ENCODE measurements at places on chromosomes 11 and 22. TPM values are rescaled to one million over a fixed set of nuclear protein-coding genes. Genes with fewer than 3 reads are reported as not detected.

Gene OR51F1
- not detected for total RNA-seq

Gene SORL1
- 3.1 TPM for total RNA-seq

Gene PRAME
- total RNA-seq, result not detected

Gene UBQLNL
- 0.39 TPM for total RNA-seq

Gene VSIG10L2
- not detected for total RNA-seq

Gene CARD18
- total RNA-seq, result not detected

Gene ALG12
- total RNA-seq, result 27.1 TPM

Gene RAG2
- total RNA-seq, result not detected

Gene SERPIND1
- not detected for total RNA-seq

Gene TSSK2
- total RNA-seq, result not detected

Gene MCAM
- 74.9 TPM for total RNA-seq

Gene RAG1
- 0.46 TPM for total RNA-seq

Gene ZP1
- not detected for total RNA-seq

DNA sequence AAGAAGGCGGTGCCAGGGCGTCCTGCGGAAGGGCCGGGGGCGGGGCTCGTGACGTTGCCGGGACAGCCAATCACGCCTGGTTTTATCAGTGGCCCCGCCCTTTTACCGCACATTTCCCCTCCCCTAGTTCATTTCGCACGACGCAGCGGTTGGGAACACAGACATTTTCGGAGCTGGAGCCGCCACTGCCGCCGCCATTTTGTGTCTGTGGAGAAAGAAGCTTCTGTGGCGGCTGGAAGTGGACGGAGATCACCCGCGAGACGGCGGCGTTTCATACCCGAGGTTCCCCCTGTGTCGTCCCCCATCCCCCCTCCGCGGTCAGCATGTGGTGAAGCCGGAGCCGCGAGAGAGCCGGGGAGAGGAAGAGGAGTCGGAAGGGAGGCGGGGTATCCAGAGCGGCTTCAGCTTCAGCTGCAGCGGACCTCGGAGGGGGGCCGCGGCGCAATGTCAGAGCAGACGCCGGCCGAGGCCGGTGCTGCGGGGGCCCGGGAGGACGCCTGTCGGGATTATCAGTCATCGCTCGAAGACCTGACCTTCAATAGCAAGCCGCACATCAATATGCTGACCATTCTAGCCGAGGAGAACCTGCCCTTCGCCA lies at the start of gene PCF11:
Gene PCF11 (plus strand): TSS at position 136 of the 598 bp plus-strand sequence. CDS start 309 bp downstream, at position 445.
- no peaks in the 10 kb centered on the region for H3K27me3 ChIP-seq
- peak within 1 kb of the TSS; percentile 100 for H3K27ac ChIP-seq
- DNase-seq, result no peak
- H3K4me1 ChIP-seq, result peaks cover 34% of the 10 kb centered on the region
- H3K36me3 ChIP-seq, result peaks cover 20% of the 10 kb centered on the region

- H3K4me1 ChIP-seq, result peaks cover 22% of the 10 kb centered on the region
- H3K27me3 ChIP-seq, result peaks cover 10% of the 10 kb centered on the region
- no peak for DNase-seq
These were observed 463 bp downstream of the TMEM126B start for GRCh38 chr11:85628771-85629341.

GRCh38 chr11:69153661-69154060 lies 2.1 kb upstream of the SMIM38 start:
- no peak overlapping the region for H3K27ac ChIP-seq
- no peaks in the 10 kb centered on the region for H3K27me3 ChIP-seq
- H3K36me3 ChIP-seq, result peaks cover 5% of the 10 kb centered on the region
- H3K4me1 ChIP-seq, result peaks cover 30% of the 10 kb centered on the region

DNA sequence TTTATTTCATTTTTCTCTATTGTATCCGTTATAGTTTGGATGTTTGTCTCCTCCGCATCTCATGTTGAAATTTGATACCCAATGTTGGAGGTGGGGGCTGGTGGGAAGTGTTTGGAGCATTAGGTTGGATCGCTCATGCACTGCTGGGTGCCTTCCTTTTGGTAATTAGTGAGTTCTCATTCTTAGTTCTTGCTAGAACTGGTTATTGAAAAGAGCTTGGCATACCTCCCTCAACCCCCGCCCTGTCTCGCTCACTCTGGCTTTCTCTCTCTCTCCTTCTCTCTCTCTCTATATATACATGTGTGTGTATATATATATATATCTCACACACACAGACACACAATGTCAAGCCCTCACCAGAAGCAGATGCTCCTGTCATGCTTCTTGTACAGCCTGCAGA lies 978.7 kb downstream of the DLG2 start:
- H3K4me1 ChIP-seq, result no peaks in the 10 kb centered on the region
- no peaks in the 10 kb centered on the region for H3K27me3 ChIP-seq
- H3K4me3 ChIP-seq, result no peak overlapping the region

GRCh38 chr11:7484645-7485044 lies 661 bp upstream of the OLFML1 start:
- H3K27me3 ChIP-seq, result no peaks in the 10 kb centered on the region
- peaks cover 35% of the 10 kb centered on the region for H3K4me1 ChIP-seq
- H3K27ac ChIP-seq, result peak overlapping the region; percentile 92
- DNase-seq, result no peak

DNA sequence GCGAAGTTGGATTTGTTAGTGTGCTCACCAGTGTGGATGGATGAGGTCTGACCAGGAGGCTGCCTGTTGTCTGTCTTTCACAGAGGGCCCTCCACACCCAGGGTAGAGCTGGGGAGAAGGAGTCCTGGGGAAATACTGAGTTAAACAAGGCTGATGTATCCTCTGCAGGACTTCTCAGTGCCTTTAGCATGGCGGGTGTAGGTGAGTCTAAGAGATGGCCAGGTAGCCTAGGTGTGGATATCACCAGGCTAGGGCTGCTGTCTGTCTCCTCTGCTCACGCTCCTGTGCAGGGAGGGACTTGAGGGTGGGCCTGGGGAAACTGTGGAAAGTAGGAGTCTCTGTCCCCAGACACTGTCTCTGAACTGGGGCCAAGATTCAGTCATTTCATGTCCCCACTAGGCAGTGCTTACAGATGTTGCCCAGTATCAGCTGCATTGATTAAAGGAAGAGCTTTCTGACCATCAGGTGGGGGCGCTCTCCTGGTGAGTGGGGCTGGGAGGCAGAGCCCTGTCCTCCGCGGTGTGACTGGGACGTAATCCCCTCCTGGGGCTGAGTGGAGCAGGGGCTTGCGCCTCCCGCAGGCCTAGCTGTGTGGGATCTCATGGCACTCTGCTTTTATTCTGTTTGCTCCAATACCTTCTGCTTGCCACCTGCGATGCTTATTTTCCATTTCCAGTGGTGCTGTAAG lies 35.5 kb upstream of the CCDC188 start:
- H3K27ac ChIP-seq, result no peak overlapping the region
- H3K4me3 ChIP-seq, result no peak overlapping the region
- no peaks in the 10 kb centered on the region for H3K36me3 ChIP-seq
- no peaks in the 10 kb centered on the region for H3K4me1 ChIP-seq

DNA sequence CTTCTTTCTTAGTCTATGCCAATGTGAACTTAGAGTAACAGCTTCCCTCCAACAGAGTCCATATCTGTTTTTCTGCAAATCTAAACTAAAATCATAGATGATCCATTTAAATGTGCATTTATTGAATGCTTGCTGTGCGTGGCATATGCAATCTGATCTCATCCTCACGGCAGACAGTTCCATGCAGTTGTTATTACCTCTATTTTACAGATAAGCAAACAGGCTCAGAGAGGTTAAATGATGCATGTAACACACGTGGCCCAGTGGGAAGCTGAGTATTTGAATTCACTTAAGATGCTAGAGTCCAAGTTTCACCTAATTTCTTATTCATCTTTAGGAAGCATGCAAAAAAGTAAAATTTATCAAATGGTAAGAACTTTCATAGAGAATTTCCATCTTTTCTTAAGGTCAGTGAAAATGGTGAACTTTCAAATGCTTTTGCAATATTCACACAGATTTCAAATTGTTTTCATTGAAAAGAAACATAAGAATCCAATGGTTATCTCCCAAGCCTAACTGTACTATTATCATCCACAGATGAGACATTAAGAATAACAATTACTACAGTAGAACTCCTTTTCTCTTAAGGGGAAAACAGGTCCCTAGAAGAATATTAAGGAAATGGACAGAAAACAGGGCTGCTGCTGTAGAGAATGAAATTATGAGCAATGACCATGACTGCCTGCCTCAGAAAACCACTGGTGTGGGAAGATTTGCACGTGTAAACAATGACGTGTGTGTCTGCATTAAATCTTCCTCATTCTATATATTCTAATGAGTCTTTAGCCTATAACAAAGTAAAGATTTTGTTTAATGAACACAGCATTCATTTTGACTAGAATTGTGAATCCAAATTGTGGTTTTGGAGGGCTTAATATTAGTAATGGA lies 1171.3 kb downstream of the LRRC4C start:
- H3K27me3 ChIP-seq, result peaks cover 48% of the 10 kb centered on the region
- DNase-seq, result no peak
- H3K4me3 ChIP-seq, result no peak overlapping the region
- no peak overlapping the region for H3K27ac ChIP-seq
- no peaks in the 10 kb centered on the region for H3K36me3 ChIP-seq
- peaks cover 16% of the 10 kb centered on the region for H3K4me1 ChIP-seq

GRCh38 chr22:46652847-46653331 lies 32.7 kb downstream of the GRAMD4 start:
- DNase-seq, result no peak
- no peaks in the 10 kb centered on the region for H3K27me3 ChIP-seq
- H3K4me3 ChIP-seq, result peak overlapping the region; percentile 32
- peaks cover 21% of the 10 kb centered on the region for H3K4me1 ChIP-seq
- H3K27ac ChIP-seq, result peak overlapping the region; percentile 66

- H3K4me3 ChIP-seq, result no peak overlapping the region
- H3K4me1 ChIP-seq, result no peaks in the 10 kb centered on the region
- H3K27ac ChIP-seq, result no peak overlapping the region
These were observed 75.4 kb downstream of the TRPC6 start for GRCh38 chr11:101508370-101508769.

DNA sequence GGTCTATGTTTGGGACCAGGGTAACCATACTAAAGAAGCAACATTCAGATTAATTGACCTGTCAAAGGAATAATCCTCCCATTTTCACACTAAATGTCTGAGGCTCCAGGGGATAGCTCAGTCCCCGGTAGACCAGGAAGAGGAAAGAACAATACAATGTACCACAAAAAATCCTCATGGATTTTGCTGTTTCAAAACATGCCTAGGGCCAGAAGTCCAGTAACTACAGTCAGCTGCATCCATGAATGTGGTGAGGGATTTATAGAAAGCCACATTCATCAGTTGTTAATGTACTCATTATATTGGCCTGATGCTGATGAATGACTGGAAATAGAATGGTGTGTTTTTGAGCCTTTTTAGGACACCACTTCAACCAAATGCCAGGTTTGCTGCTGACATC lies 6.9 kb upstream of the ETS1 start:
- no peak for DNase-seq
- no peak overlapping the region for H3K4me3 ChIP-seq
- no peak overlapping the region for H3K27ac ChIP-seq
- H3K4me1 ChIP-seq, result peaks cover 5% of the 10 kb centered on the region

DNA sequence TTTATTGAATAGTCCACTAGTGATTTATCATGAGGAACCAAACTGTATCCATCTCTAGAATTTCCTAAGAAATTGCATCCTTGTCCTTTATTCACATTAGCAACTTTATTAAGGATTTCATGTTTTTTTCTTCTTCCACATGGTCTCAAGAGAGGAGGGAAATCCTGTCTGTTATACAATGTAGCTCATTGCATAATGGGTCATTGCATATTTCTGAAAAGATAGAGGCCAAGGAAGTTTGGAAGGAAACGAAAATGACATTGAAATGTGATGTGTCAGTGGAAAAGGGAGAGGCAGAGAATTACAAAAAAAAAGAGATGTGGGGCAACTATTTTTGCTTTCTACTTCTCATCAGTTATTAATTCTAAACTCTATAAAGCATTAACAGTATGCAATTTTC lies 353.1 kb downstream of the METTL15 start:
- peaks cover 17% of the 10 kb centered on the region for H3K4me1 ChIP-seq
- no peaks in the 10 kb centered on the region for H3K36me3 ChIP-seq
- no peak overlapping the region for H3K4me3 ChIP-seq
- no peak for DNase-seq
- no peak overlapping the region for H3K27ac ChIP-seq
- no peaks in the 10 kb centered on the region for H3K27me3 ChIP-seq

DNA sequence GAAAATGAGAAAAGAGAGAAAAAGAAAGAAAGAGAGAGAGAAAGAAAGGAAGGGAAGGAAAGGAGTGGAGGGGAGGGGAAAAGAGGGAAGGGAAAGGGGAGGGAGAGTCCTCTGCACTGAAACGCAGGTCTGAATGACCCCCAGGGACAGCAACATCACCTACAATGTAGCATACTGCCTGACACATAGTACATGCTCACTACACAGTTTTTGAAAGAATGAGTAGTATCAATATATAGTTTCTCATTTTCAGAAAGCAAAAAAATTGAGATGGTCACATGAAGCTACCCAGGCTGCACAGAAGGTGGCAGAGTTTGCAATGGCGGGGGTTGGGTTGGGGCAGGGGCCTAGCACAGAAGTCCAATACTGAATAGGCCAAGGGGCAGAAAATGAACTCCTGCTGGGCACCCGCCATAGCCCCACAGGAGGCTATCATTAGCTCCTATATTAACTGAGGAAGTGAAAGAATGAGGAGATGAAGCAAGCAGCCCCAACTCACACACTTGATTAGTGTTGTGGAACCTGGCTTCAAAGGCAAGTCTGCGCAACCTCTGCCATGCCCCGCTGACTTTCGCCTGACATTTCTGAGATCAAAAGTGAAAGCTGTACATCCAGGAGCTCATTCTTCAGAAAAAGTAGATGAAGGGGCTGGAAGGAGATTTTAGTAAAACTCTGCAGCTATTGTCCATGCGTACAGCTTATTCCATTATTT lies 241.2 kb upstream of the SYN3 start:
- H3K4me1 ChIP-seq, result peaks cover 3% of the 10 kb centered on the region
- no peak overlapping the region for H3K27ac ChIP-seq
- no peak overlapping the region for H3K4me3 ChIP-seq
- no peak for DNase-seq
- H3K36me3 ChIP-seq, result no peaks in the 10 kb centered on the region
- no peaks in the 10 kb centered on the region for H3K27me3 ChIP-seq

GRCh38 chr11:77074626-77075221 lies 8.0 kb downstream of the CAPN5 start:
- H3K27ac ChIP-seq, result peak overlapping the region; percentile 97
- H3K4me3 ChIP-seq, result no peak overlapping the region
- no peaks in the 10 kb centered on the region for H3K27me3 ChIP-seq
- H3K4me1 ChIP-seq, result peaks cover 35% of the 10 kb centered on the region

- H3K4me1 ChIP-seq, result peaks cover 67% of the 10 kb centered on the region
- DNase-seq, result no peak
- no peak overlapping the region for H3K4me3 ChIP-seq
- no peaks in the 10 kb centered on the region for H3K27me3 ChIP-seq
- peak overlapping the region; percentile 81 for H3K27ac ChIP-seq
These were observed 73.2 kb downstream of the DBX1 start for GRCh38 chr11:20087118-20087521.

GRCh38 chr11:71179877-71180605 lies 72.3 kb downstream of the SHANK2 start:
- DNase-seq, result peak; percentile 48
- peaks cover 6% of the 10 kb centered on the region for H3K36me3 ChIP-seq
- H3K4me3 ChIP-seq, result no peak overlapping the region

- H3K27me3 ChIP-seq, result no peaks in the 10 kb centered on the region
- H3K4me1 ChIP-seq, result peaks cover 27% of the 10 kb centered on the region
- H3K27ac ChIP-seq, result peak overlapping the region; percentile 17
- DNase-seq, result no peak
- H3K36me3 ChIP-seq, result peaks cover 9% of the 10 kb centered on the region
These were observed 123.3 kb downstream of the METTL15 start for GRCh38 chr11:28231475-28231874.
